ENCODE measurements at places on chromosomes 2 and 18.

GRCh38 chr18:37207343-37207742 lies 358.3 kb downstream of the CELF4 start:
- no peak for DNase-seq

DNA sequence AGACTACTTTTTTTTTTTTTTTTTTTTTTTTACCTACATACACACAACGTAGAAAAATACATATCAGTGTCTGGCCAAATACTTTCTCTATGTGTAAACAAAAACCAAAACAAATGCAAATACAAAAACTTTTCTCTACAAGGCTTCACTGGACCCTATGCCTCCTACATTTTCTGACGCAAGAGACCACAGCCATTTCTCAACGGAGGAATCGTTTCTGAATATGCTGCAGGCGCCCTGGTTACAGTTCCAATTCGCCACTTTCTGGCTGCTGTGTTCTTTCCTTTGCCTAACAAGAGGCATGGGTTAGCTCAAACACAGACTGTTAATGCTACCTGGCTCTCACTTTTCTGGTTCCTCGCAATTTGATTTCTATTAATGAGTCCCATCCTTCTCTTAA lies 96.4 kb downstream of the EPB41L3 start:
- DNase-seq, result no peak

- DNase-seq, result no peak
Measured at GRCh38 chr2:132608311-132608710, 61.7 kb downstream of the LYPD1 start.

GRCh38 chr2:2942906-2943305 lies 434.7 kb downstream of the EIPR1 start:
- DNase-seq, result no peak

DNA sequence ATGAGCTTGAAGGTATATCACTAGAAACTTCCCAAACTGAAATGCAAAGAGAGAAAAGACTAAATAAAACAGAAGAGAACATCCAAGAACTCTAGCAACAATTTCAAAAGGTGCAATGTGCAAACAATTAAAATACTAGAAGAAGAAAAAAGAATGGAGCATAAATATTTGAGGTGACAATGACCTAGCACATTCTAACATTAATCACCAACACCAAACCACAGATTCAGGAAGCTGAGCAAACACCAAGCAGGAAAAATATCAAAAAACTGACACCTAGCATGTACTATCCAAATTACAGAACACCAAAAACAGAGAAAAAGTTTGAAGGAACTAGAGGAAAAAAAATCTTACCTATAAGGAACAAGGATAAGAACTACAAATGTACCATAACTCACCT lies 460.8 kb downstream of the IRS1 start:
- DNase-seq, result no peak

DNA sequence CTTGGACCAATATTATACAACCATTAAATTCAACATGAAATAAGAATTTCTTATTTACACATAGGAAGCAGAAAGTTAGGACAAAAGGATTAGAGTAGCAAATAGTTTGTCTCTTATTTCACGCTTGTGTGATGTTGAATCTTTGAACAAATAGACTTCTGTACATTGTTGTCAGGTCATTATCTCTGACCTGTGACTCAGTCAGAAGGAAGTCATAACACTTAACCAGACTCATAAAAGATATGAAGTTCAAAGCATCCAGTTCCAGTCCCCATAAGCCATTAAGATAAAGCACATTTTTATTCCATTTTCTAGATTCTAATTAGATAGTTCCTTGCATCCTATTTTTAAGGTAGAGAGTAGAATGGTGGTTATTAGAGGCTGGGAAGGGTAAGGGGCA lies 130.8 kb downstream of the UPP2 start:
- no peak for DNase-seq

GRCh38 chr18:6044319-6044718 lies 149.0 kb upstream of the TMEM200C start:
- DNase-seq, result no peak
